Globus pallidus (tissue), 1 donor: ENCODE measurements at places on chromosomes 16 and 17.
A peak's percentile ranks its signal among the peaks of the same experiment; 100 is the strongest.

GRCh38 chr17:16492613-16493530 lies 879 bp upstream of the LRRC75A start:
- no peak for DNase-seq

- no peak for DNase-seq
These were observed 165.1 kb upstream of the CDC42EP4 start for GRCh38 chr17:73476890-73477350.

DNA sequence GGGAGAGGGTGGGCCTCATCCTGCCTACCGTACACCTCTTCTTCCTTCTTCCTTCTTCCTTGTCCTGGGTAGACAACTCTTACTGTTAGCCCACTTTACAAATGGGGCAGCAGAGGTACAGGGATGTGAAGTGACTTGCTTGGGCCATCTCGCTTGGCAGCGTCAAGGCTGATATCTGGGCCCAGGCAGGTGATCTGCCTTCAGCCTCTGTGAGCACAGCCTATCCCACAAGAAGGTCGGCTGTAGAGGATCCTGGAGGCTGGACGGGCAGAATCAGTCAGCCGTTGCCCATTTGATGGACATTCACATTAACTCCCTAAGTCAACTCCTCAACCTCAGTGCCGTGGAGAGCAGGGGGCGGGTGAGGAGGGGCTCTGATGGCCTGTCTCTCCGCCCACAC lies 317.3 kb downstream of the CPPED1 start:
- DNase-seq = no peak

DNA sequence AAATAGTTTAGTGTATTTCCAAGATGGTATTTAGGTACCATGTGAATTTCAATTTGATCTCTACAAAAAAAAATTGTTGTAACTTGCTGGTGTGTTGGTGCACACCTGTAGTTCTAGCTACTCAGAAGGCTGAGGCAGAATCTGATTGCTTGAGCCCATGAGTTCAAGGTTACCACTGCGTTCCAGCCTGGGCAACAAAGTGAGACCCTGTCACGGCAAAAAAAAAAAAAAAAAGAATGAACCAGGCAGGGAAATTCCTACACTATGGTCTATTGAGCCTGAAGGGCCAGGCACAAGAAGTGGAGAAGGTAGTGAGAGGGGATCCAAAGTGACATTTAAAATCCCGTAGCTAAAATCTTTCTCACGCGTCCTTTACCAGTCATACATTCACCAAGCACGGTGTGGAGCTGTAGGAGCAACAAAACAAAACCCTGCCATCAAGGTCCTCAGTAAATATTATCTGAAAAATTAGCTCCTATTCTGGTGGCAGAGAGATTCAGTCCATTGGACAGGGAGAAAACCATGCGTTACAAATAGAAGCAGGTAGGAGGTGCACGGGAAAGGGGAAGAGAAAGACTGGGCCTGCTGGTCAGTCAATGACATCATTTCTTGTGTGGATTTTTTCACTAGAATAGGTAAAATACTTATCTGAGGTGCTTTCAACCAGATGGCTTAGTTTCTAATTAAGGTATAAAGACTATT lies 27.3 kb downstream of the TXNDC11 start:
- DNase-seq = no peak

- DNase-seq = peak; percentile 90
These were observed 35.8 kb upstream of the BCAS3 start for GRCh38 chr17:60641810-60642220.

DNA sequence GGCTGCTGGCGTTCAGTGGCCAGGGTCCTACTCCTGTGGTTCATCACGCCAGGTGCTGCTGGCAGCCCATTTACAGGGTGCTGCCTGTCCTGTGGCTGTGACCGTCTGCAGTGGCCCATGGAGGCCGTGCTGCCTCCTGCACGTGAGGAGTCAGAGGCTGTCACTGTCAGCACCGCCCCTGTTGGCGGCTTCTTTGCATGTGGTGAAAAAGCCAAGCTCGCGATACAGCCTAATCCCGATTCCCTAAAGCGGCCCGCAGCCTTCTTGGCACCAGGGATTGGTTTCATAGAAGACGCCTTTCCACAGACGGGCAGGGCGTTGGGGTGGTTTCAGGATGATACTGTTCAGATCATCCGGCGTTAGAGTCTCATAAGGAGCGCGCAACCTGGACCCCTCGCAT lies 35.3 kb downstream of the RAB11FIP3 start:
- DNase-seq = no peak

- no peak for DNase-seq
These were observed 3.2 kb upstream of the WNT3 start for GRCh38 chr17:46821482-46822387.

DNA sequence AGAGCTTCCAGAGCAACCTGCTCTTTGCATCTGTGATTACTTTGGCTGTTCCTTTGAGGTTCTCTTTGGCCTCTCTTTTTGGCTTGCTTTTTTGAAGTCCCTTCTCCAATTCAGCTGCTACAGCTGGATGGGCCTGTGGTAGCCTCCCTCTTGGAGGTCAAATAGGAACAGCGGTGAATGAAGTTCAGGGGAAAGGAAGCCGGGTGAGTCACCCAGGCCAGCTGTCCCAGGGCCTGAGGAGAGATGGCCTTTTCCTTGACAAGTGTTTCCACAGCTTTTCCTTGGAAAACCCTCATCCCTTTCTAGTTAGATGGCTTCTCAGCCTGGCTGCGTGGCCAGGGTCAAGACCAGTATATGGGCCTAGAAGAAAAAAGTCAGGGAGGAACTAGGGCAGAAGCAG lies 103.1 kb downstream of the STX8 start:
- DNase-seq = no peak

DNA sequence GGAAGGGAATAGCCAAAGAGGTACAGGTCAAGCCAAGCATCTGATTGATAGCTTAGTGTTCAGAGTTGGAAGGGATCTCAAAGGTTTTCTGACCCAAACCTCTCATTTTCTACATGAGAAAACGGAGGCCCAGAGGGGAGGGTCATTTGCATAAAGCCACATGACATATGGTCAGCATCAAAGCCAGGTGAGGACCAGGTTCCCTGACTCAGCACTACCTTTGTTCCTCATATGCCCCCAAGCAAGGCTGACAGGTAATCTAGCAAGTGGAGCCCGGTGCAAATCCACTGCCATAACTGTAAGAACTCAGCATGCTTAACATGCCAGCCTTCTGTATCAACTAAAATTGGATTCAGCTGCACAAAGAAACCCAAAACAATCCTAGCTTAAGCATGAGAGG lies 28.2 kb upstream of the CCL1 start:
- DNase-seq = no peak

DNA sequence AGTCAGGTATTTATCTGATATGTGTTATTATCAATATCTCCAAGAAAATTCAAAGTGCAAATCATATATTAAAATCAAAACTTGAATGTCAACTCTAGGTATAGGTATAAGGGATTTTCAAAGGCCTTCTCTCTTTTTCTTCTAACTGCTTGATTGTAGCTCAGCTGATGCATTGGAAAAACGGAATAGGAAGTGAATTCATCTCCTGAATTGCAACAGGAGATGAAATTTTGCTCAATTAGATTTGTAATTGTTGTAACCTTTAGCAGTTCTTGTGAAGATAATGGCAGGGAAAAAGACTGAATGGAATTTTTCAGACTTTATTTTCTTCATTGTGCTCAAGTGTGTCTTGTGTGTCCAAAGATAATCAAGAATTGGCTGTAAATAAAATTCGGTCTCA lies 190.2 kb upstream of the KCNJ16 start:
- no peak for DNase-seq

DNA sequence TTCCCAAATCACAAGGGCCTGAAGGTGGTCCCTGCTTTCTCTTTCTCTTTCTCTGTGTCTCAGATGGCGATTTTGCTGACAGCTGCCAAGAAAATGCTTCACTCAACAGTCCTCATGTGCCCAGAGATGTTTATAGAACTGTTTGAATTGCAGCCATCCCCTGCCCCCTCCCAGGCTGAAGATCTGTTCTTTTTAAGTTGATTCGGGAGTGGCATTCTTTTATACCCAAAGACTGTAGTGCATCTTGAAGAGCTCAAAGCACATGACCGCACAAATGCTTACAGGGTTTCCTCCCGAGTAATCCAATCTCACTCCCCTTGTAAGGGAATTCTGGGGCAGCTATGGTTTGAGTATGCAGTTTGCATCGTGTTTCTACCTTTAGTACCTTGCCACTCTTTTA lies 75.7 kb downstream of the SEC14L1 start:
- DNase-seq = no peak

- DNase-seq = peak; percentile 42
These were observed 28.7 kb upstream of the GAS7 start for GRCh38 chr17:10226930-10227695.

- DNase-seq = peak; percentile 55
These were observed 593 bp upstream of the WDR45B start for GRCh38 chr17:82648742-82649331.

- DNase-seq = no peak
These were observed 28.8 kb downstream of the PRKAR1A start for GRCh38 chr17:68540981-68541380.

- DNase-seq = no peak
These were observed 74.2 kb downstream of the CYTH1 start for GRCh38 chr17:78707923-78708322.

- DNase-seq = no peak
These were observed 372.7 kb upstream of the PSMD7 start for GRCh38 chr16:73923951-73924350.

DNA sequence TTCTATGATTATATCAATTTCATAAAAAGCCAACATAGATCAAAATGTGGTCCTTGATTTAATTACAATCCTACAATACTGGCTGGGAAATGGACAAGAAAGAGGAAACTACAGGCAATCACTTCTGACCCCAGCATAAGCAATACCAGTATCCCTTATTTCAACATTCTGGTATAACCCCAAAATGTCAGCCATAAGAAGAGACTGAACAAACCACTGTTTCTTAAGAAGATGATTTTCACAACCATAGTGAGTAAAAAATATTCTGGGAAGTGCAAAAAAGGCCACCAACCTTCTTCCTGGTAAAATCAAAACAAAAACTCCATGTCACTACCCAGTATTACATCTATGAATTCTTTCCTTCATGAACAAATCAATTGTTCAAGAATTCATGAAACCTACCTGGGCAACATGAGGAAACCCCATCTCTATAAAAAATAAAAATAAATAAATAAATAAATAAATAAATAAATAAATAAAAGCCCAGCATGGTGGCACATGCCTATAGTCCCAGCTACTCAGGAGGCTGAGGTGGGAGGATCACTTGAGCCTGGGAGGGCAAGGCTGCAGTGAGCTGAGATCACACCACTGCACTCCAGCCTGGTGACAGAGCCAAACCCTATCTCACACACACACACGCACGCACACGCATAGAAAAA lies 7.5 kb downstream of the N4BP1 start:
- DNase-seq = no peak

GRCh38 chr17:78961571-78961970 lies 18.2 kb downstream of the LGALS3BP start:
- DNase-seq = no peak

DNA sequence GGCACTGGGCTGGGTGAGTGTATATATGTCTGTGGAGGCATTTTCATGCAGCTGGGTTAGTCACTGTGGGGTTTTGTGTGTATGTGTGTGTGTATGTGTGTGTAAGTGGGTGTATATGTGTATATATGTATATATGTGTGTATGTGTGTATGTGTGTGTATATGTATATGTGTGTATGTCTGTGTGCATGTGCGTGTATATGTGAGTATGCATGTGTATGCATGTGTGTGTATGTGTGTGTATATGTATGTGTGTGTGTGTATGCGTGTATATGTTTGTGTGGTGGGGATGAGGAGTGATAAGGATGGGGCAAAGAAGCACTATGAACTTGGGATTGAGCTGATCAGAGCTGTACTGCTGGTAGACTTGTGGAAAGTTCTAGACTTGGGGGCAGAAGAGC lies 29.0 kb upstream of the PLLP start:
- no peak for DNase-seq

GRCh38 chr17:9887508-9887907 lies 17.6 kb downstream of the RCVRN start:
- DNase-seq = no peak

DNA sequence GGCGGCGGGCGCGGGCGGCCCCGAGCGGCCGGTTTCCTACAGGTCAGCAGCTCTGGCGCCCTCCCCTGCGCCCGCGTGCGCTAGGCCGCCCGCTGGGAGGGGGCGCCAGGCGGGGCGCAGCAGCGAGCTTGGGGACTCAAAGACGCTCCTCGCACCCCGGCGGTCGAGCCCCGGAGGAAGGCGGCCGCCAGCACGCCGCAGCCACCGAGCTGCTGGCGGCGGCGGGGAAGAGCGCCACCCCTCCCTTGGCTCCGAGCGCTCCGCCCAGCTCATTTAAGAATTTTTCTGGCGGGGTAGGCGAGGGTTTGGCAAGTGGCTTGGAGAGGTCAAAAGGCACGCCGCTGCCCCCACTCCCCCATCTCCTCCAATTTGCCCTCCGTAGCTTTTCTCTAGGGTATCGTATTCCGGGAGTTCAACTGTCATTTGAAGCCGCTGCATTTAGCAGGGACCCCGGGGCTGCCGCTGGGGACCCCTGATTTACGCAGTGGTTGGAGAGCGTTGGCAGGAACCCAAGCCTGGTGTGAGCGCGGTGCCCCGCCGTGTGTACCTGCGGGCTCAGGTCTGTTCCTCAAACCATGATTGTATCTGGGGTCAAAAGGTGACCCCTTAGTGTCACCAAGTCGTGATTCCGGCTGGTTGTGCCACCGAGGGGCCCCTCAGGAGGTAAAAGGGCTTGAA lies 59.5 kb upstream of the GSE1 start:
- no peak for DNase-seq

DNA sequence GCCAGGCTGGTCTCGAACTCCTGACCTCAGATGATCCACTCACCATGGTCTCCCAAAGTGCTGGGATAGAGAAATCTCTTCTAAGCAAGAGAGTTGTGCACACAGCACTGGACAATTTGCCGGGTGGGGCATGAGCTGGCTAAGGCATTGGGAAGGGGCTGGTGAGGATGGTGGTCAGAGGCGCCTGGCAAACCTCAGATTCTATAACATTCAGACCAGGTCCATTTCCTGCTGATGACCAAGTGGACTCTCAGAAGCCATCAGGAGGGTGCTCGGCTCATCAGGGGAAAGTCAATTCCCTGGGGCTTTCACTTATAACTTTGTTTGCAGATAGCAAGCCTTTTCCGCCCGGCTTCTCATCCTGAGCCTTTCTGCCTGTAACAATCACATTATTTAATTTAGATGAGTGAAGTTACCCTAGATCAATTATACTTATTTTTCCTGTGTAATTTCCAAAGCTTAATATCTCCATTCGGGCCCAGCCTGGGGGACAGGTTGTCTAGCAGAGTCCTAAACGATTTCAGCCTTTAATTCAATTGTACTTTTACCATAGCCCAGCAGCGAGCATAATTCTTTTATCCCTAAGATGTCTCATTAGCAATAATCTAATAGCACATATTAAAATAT lies 15.0 kb upstream of the SLC6A2 start:
- no peak for DNase-seq

GRCh38 chr17:75885431-75885830 lies 7.0 kb upstream of the TRIM47 start:
- DNase-seq = no peak

GRCh38 chr16:56607109-56607618 lies 1.2 kb upstream of the MT2A start:
- no peak for DNase-seq

- no peak for DNase-seq
These were observed 1.1 kb downstream of the KATNIP start for GRCh38 chr16:27551036-27551435.
